ENCODE measurements at places on chromosomes 5 and 9.

- no peak for DNase-seq
These were observed 370.0 kb downstream of the ZSWIM6 start for GRCh38 chr5:61701877-61702602.

GRCh38 chr5:78574131-78574673 is 74.4 kb downstream of the LHFPL2 start:
- DNase-seq = no peak

GRCh38 chr9:70352802-70353201 is 61.7 kb downstream of the KLF9 start:
- no peak for DNase-seq

- DNase-seq = no peak
These were observed 135.2 kb downstream of the MPDZ start for GRCh38 chr9:13144166-13144775.
